ENCODE measurements at places on chromosomes 7 and 10.

DNA sequence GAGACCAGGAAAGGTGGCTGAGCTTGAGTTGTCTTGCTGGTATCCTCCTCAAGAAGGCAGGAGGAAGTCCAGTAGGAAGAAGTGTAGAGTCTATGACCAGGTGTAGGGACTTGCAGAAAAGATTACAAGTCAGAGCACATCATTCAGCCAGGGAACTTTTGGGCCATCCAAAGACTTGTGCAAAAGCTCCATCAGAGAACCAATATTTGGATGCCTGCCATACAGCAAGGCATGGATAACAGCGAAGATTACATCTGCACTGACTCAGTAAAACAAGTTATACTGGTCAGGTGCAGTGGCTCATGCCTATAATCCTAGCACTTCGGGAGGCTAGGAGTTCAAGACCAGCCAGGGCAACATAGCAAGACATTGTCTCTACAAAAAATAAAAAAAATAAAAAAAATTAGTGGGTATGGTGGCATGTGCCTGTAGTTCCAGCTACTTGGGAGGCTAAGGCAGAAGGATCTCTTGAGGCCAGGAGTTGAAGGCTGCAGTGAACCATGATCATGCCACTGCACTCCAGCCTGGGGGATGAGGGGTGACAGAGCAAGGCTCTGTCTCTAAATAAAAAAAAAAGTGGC, 13.2 kb upstream of the NMT2 start:
- no peak for DNase-seq

- DNase-seq = no peak
Measured at GRCh38 chr10:86801995-86802394, 45.6 kb downstream of the BMPR1A start.

DNA sequence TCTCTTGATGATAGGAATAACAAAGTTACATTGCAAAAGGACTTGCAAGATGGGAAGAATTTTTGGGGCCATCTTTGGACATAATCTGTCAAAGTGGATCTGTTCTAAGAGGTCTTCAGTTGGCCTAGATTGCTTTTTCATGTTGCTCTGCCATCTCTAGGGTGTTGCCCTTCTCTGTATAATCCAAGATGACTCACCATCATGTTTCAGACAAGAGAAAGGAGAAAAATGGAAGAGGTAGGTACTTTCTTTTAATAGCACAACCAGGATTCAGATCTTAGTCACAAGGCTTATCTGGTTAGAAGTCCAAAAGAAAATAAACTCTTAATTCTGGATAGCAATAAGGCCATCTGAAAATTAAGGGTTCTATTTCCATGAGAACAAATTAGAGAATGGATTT, 38.7 kb upstream of the FOXP2 start:
- DNase-seq = no peak

GRCh38 chr10:89591111-89591795, 53.8 kb downstream of the PANK1 start:
- no peak for DNase-seq

- DNase-seq = no peak
Measured at GRCh38 chr7:25312968-25313367, 84.7 kb upstream of the NPVF start.

DNA sequence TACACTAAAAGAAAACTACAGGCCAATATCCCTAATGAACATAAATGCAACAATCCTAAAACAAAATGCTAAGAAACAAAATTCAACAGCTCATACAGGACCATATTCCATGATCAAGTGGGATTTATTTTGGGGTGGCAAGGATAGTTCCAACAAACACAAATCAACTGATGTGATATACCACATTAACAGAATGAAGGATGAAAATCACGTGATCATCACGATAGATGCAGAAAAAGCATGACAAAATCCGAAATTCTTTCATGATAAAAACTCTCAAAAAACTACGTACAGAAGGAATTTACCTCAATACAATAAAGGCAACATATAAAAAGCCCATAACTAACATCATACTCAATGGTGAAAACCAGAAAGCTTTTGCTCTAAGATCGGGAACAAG, 124.0 kb downstream of the RELN start:
- DNase-seq = no peak

GRCh38 chr7:77222065-77222464, 22.4 kb upstream of the FGL2 start:
- no peak for DNase-seq

DNA sequence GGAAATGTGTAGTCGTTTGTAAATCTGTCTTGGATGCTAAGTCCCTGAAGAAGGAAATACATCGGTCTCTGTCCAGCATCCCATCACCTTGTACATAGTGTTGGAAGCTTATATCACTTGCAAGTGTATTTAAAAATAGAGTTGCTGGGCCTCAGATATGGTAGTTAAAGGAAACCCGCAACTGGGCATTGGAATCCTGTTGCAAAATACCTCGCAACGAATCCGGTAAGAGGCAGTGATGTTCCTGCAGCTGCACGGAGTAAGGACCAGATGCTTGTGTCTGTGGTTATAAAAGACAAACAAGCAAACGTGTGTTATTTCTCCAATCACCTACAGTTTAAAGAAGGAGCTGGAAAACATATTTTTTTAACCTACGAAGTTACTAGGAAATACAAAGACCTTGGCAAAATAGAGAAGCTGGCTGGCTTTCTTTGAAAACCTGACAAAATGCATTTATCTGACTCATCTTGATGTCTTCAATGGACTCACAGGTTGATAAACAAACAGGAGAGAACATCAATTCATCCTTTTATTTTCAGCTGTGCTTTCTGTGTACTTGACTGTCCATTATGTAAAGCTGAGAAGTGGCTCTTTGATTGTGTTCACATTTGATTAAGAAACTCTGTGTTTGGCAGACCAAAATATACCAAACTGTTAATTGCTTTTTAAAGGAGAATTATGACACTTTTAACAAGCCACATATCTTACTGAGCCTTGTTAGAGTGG, 326.4 kb downstream of the SFMBT2 start:
- no peak for DNase-seq

DNA sequence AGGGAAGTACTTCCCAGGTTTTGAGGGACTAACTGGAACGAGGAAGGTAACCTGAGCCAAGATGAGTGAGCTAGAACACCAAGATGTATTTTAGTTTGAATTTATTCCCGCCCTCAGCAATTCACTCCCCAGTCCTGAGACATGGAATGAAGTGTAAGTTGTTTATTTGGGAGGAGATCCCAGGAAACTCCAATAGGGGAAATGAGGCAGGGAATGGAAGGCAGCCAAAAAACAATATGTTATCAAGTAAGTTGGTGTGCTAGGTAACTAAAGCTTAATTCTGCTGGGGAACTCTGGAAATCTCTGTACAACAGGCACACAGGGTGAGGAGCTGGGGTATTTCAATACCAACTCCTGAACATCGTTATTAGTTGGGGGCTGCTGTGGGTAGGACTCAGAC, 189.7 kb upstream of the HDAC9 start:
- no peak for DNase-seq

- peak; percentile 86 for DNase-seq
Measured at GRCh38 chr10:102583435-102584417, 60.6 kb upstream of the TRIM8 start.

DNA sequence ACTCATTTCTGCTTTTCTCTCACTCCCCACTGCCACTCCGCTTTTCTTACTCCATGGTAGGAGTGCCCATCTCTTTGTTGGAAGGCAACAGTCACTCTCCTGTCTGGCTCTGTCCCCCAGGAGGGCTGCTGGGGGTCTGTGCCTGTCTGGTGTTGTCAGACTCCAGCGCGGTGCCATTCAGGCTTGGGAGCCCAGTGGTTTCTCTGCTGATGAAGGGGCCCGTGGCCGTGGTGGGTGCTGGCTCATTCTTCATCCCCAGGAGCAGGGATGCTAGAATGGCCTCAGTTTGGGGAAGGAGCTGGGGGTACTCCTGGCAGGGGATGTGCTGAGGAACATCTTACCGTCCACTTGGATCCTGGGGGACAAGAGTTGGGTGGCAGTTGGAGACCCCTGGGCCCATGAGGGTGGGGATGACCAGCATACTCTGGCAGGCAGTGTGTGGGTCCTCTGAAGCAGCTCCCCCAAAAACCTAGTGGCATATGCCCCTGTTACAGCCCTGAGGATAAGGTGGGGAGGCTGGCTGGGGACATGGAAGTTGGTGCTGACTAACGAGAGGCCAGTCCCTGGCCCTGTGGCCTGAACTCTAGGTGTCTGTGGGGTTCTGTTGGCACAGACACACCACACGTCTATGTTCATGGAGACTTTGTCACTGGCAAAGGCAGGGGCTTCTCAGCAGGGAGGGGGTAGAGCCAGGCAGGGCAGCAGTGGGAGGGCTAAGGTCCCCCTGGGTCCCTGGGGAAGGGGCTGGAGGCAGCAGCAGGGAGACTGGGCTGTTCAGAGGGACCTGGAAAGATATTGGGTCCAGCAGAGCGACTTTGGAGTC, 102.8 kb upstream of the RET start:
- no peak for DNase-seq

GRCh38 chr7:41205600-41205999, 497.3 kb downstream of the INHBA start:
- no peak for DNase-seq

GRCh38 chr10:76126607-76127527, 695.4 kb downstream of the LRMDA start:
- no peak for DNase-seq

DNA sequence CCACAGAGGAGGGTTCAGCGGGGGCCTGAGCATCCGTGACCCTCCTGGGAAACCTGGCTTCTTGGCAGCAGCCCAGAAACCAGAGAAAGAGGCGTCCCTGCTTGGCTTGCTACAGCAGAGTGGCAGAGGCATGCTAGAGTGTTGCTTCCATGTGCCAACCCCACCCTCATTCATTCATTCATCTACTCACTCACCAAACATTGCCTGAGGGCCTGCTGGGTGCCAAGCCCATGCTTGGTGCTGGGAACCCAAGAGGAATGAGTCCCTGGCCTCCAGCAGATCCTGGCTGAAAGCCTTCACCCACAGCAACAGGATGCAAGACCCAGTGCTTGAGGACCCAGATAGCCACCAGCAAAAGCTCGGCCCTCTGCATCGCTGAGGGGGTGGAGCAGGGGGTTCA, 129.0 kb downstream of the CDH23 start:
- DNase-seq = no peak

- no peak for DNase-seq
Measured at GRCh38 chr7:47460251-47460989, 121.5 kb downstream of the TNS3 start.

- DNase-seq = no peak
Measured at GRCh38 chr7:68785036-68785435, 813.2 kb upstream of the AUTS2 start.

GRCh38 chr7:1794888-1795542, 124.9 kb downstream of the ELFN1 start:
- no peak for DNase-seq

DNA sequence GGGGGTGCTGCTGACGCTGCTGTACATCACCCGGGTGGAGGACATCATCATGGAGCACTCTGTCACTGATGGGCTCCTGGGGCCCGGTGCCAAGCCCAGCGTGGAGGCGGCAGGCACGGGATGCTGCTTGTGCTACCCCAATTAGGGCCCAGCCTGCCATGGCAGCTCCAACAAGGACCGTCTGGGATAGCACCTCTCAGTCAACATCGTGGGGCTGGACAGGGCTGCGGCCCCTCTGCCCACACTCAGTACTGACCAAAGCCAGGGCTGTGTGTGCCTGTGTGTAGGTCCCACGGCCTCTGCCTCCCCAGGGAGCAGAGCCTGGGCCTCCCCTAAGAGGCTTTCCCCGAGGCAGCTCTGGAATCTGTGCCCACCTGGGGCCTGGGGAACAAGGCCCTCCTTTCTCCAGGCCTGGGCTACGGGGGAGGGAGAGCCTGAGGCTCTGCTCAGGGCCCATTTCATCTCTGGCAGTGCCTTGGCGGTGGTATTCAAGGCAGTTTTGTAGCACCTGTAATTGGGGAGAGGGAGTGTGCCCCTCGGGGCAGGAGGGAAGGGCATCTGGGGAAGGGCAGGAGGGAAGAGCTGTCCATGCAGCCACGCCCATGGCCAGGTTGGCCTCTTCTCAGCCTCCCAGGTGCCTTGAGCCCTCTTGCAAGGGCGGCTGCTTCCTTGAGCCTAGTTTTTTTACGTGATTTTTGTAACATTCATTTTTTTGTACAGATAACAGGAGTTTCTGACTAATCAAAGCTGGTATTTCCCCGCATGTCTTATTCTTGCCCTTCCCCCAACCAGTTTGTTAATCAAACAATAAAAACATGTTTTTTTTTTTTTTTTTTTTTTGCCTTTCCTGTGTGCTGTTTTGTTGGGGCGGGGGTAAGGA, 55.8 kb downstream of the TSPAN15 start:
- DNase-seq = no peak

DNA sequence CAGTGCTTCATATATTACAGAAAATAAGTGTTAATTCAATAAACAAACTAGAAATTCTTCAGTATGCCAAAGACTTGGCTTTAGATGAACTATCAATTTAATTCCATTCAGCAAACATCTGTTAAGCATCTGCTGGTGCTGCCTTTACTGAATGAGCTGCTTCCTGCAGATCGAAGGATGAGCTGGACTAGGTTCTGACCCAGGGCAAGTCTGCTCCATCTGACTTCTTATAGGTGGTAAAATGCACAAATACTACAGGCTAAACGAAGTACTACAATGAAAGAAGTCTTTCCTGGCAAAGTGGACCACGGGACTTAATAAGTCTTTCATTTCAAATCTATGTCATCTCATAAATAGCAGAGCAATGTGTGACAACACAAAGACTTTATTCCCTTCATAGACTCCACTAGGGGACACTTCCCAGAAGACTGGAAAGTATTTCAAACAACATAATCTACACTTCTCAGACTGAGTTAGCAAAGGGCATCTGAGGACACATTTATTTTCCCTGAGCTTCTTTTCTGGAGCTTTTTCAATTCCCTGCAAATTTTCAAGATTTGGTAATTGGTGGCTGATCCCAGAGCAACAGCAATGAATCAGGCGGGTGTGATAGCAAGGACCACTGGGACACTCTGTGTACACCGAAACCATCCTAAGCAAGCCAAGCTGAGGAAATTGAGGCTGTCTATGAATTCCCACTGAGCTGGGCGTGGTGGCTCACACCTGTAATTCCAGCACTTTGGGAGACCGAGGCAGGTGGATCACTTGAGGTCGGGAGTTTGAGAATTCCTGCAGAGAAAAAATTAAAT, 108.9 kb upstream of the FRMD4A start:
- no peak for DNase-seq

DNA sequence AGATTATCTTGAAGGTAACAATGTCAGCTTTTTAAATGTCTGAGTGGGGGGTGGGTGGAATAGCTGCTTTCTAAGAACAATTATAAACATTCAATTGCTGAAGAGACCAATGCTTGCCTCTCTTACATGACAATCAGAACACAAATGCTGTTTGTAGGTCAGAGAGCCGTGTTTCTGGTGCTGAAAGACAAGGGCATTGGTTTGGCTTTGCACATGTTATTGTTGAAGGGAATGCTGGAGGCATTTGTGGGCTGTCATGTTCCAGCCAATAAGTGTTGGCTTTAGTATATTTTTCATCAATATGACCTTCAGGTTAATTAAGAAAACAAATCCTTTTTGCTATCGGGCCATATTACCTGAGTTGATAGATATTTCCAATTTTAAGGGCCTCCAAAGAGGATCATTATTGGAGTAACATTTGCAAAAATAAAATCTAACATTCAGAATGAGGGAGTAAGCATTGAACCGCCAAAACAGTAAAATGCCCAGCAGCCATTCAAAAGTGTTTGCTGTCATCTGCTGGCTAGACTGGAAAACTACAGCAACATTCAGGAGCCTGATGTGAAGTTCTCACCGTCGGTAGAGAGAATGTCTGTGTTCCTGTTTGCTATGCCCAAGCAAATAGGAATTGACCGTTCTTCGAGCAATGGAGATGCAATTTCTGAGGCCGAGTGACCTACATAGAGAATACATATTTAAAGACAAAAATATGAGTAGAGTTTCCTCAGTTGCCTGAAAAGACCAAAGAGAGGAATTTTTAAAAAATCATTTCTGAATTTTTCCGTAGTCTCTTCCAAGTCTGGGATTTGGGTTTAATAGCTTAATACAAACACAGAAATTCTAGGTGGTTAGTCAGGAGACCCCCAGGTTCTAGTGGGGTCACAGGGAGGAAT, 118.9 kb downstream of the APBB1IP start:
- no peak for DNase-seq
